ENCODE measurements at places on chromosomes 5 and 9.

GRCh38 chr5:150052956-150053712, 33.2 kb downstream of the CSF1R start:
- DNase-seq, result no peak

GRCh38 chr5:84292788-84293653, 91.7 kb downstream of the EDIL3 start:
- DNase-seq, result no peak

DNA sequence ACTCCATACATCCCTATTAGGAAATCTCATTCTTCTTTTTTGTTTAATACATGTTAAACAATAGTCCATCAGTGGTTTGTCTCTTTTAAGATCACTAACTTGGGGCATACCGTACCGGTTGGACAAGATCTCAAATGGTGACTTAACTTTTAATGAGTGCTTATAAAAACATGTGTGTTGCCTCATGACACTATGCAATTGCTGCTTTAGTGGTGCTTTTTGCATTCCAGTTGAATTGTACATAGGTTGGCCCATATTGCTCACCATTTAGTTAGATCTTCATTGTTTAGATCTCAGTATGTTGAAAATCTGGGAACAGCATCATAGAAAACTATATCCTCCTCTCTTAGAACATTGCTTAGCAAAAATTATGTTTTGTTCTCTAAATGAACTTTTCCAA, 17.8 kb downstream of the C9orf85 start:
- DNase-seq, result no peak

DNA sequence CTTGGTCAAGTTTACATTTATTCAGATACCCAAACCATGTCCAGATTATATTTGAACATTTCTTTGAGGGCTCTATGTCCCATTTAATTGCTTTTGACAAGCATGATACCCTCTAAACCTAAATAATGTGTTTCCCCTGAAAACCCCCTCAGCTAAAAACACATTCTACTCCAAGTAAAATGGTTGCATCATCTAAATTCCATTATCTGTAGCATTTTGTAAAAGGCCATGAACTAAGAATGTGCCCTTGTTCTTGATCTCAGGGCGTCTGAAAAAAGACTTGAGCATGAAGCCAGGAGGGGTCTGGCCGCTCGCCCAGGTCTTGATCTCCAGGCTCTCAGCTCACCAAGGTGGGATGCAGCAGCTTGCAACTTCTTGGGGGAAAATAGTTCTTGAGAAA, 53.5 kb upstream of the ERCC6L2 start:
- no peak for DNase-seq

DNA sequence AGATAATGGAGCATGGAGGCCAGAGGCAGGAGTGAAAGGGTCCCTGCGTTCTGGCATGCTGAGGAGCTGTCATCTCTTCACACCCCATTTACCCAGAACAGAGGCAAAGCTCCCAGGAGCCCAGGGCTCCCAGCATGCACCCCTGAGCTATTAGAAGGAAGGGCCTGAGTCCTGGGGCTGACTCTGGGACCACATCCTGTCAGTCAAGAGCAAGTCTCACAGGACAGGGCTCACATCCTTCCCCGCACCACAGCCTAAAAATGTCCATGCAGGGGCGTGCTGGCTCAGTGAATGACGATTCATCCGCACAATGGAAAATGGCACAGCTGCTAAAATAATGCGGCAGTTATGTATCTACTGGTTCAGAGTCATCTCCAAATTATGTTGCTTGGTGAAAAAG, 31.4 kb downstream of the CAMK2A start:
- peak; percentile 26 for DNase-seq

Measured in foreskin melanocyte (primary cell).